ENCODE measurements at places on chromosomes 7 and 10.

DNA sequence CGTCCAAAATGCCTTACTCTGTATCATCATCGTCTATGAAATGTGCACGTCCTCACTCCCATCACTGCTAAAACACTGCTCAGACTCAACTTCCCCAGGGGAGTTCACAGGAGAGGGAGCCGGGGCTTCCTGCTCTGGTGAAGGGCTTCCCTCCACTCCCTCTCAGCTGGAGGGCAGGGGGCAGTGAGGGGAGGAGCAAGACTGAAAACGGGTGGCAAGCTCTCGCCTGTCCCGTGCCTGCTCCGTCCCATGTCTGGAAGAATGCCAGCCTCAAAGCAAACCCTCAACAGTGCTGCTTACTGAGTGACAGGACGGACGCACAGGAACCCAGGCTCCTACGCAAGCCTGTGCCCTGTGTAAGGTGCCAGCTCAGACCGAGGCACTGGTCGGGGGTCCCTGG is 25.1 kb downstream of the PRKAG2 start:
- no peak overlapping the region for H3K27ac ChIP-seq
- peaks cover 2% of the 10 kb centered on the region for H3K36me3 ChIP-seq
- no peaks in the 10 kb centered on the region for H3K27me3 ChIP-seq

DNA sequence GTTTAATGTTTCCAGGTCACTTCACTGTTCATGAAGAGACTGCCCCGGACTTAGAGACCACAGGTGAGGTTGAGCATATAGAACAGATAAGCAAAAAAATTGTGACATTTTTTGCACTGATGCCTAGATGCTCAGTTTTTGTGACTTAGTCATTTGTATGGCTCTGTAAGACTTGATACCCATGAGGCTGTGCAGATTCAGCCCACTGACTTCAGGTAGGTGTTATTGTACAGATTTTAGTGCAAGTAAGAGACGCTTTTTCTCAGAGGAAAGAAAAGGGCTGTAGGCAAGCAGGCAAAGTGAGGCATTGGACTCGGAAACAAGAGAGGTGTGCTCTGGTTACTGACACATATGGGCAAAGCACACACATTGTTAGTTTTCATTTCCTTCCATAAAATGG is 820.1 kb upstream of the SORCS1 start:
- no peaks in the 10 kb centered on the region for H3K27me3 ChIP-seq
- H3K4me3 ChIP-seq: no peak overlapping the region
- H3K27ac ChIP-seq: no peak overlapping the region
- no peak for DNase-seq
- no peaks in the 10 kb centered on the region for H3K4me1 ChIP-seq

- no peaks in the 10 kb centered on the region for H3K4me1 ChIP-seq
- H3K27me3 ChIP-seq: no peaks in the 10 kb centered on the region
- H3K27ac ChIP-seq: no peak overlapping the region
- H3K4me3 ChIP-seq: no peak overlapping the region
These were observed 85.6 kb upstream of the CAPZA2 start for GRCh38 chr7:116776610-116777289.

GRCh38 chr7:17996442-17997223 is 31.0 kb downstream of the PRPS1L1 start:
- no peak for DNase-seq
- H3K4me1 ChIP-seq: no peaks in the 10 kb centered on the region
- no peaks in the 10 kb centered on the region for H3K36me3 ChIP-seq
- H3K4me3 ChIP-seq: no peak overlapping the region
- no peak overlapping the region for H3K27ac ChIP-seq

DNA sequence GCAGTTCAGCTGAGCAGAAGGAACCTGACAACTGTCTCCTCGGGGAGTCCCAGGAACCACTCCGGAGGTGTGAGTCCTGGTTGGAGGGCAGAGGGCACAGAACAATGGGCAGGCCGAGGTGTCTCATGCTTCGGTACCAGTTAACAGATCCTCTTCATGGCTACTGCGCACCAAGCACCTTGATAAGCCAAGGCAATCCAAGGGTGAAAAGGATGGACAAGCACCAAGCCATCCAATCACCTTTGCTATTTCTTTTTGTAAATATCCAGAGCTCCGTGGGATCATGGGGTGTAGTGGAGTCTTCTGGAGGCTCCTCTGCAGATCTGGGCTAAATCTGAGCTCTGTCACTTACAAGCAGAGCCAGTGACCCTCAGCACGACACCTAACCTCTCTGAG is 233.5 kb downstream of the WDR11 start:
- H3K4me1 ChIP-seq: no peaks in the 10 kb centered on the region
- H3K27ac ChIP-seq: no peak overlapping the region
- no peak overlapping the region for H3K4me3 ChIP-seq
- no peak for DNase-seq

GRCh38 chr7:158742065-158742821 is 37.6 kb upstream of the NCAPG2 start:
- H3K4me1 ChIP-seq: no peaks in the 10 kb centered on the region
- no peak for DNase-seq
- H3K4me3 ChIP-seq: no peak overlapping the region
- no peak overlapping the region for H3K27ac ChIP-seq
- no peaks in the 10 kb centered on the region for H3K27me3 ChIP-seq

GRCh38 chr10:1434202-1434601 is 303.1 kb downstream of the ADARB2 start:
- H3K36me3 ChIP-seq: no peaks in the 10 kb centered on the region
- H3K27me3 ChIP-seq: peaks cover 4% of the 10 kb centered on the region
- H3K4me3 ChIP-seq: no peak overlapping the region
- no peak for DNase-seq
- H3K4me1 ChIP-seq: no peaks in the 10 kb centered on the region
- no peak overlapping the region for H3K27ac ChIP-seq
